Progenitor cell of endocrine pancreas (in vitro differentiated cells): ENCODE measurements at places on chromosomes 13 and 19. TPM values are rescaled to one million over a fixed set of nuclear protein-coding genes. Genes with fewer than 3 reads are reported as not detected.

The FCGBP gene
- 0.80 and 1.2 TPM in 2 replicates for total RNA-seq

The EHD2 gene
- total RNA-seq, result 0.41 and 0.64 TPM in 2 replicates

The C19orf67 gene
- 0.43 TPM in 1 of 2 replicates, not detected in the other for total RNA-seq

The SETDB2 gene
- total RNA-seq, result 11.5 and 12.1 TPM in 2 replicates

The ZNF575 gene
- 0.60 and 0.74 TPM in 2 replicates for total RNA-seq

The KLK10 gene
- not detected in 2 replicates for total RNA-seq

DNA sequence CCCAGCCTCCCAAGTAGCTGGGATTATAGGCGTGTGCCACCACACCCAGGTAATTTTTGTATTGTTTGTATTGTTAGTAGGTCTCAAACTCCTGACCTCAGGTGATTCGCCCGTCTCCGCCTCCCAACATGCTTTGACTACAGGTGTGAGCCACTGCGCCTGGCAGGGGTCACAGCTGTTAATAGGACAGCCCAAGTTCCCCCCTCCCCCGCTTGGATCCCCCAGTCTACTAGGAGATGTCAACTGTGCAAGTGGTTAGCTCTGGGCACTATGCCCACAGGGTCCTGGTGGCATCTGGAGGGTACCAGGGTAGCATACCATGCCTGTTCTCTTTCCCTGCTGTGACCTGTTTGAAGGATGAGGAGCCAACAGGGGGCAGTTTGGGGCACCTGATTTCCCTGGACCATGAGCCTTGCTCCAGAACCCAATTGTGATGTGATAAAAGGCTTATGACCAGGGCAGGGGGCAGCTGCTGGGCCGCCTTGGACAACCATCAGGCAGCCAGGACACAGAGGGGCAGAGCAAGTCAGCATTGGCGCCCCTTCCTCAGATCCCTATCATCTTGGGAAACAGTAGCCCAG, at the start of gene TSPAN16:
TSS of gene TSPAN16 (plus strand) at position 496 of the 581 bp plus-strand sequence. CDS start 138 bp downstream, outside the sequence.
- no peak for DNase-seq

- no peak for DNase-seq
Observed at GRCh38 chr13:50932091-50932490, 22.5 kb downstream of the RNASEH2B start.

GRCh38 chr13:99386911-99387788, 80.0 kb upstream of the GPR183 start:
- DNase-seq, result peak; percentile 24

DNA sequence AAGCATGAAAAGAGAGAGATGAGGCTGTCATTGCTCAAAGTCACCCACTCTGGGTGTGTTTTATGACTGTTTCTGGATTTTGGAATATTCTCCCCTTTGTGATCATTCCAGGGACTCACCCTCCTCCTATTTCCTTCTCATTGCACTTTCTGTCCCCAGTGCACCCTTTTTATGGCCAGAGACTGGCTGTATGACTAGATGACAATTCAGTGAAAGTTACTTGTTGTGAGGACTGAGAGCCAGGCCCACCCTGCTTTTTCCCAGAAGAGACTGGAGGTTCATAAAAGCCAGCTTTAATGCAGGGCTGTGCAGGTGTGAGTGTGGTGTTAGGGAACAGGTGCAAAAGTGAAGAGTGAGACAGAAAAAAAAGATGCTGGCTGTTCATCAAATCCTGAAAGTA, 17.3 kb downstream of the CEACAM7 start:
- DNase-seq, result no peak

DNA sequence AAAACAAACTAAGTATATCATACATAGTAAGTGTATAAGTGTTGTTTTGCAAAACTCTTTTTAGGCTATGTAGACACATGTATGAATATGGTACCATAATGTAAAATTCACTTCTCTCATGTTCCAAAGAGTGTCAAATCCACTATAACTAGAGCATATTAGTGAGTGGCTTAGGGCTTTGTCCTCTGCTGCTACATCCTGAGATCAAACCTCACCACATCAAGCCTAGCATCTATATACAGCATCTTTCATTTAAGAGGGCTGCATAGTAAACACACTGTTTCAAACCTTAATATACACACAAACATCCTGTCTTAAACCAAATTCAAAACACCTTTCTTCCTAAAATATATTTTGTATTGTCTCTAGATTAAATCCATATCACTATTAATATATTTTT, 38.7 kb downstream of the ELF1 start:
- no peak for DNase-seq

DNA sequence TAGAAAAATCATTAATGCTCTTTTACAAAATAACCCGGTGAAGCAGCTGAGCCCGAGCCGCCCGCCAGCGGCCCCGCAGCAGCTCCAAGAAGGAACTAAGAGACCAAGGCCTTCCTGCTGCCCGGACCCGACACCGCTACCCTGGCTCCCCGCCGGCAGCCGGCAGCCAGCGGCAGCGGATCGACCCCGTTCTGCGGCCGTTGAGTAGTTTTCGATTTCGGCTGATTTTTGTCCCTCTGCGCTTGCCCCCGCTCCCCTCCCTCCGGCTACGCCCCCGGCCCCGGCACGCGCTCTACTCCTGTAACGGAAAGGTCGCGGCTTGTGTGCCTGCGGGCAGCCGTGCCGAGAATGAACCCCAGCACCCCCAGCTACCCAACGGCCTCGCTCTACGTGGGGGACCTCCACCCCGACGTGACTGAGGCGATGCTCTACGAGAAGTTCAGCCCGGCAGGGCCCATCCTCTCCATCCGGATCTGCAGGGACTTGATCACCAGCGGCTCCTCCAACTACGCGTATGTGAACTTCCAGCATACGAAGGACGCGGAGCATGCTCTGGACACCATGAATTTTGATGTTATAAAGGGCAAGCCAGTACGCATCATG, at the start of gene PABPC3:
TSS of gene PABPC3 (plus strand) at position 286 of the 603 bp plus-strand sequence. CDS start at position 349, 63 bp downstream.
- DNase-seq, result no peak

DNA sequence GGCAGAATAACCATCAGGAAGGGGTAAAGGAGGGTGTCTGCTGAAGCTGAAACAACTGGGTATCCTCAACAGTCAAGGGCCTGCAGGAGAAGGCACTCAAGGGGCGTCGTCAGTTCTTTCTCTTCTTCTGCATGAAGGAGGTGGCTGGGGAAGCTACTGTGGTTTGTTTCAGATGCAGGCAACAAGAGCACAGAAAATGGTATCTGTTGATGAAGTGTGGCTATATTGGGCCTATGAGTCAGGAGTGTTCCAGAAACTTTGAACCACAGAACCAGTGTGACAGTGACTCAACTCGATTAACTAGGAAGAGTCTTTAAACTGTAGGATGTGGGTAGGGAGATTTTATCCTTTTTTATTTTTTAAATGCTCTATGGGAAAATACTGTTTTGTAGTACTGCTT, 686.3 kb downstream of the FGF9 start:
- no peak for DNase-seq

GRCh38 chr13:48879432-48879831, 96.3 kb upstream of the FNDC3A start:
- no peak for DNase-seq

GRCh38 chr19:2869618-2870017, 2.5 kb downstream of the ZNF556 start:
- DNase-seq, result no peak

DNA sequence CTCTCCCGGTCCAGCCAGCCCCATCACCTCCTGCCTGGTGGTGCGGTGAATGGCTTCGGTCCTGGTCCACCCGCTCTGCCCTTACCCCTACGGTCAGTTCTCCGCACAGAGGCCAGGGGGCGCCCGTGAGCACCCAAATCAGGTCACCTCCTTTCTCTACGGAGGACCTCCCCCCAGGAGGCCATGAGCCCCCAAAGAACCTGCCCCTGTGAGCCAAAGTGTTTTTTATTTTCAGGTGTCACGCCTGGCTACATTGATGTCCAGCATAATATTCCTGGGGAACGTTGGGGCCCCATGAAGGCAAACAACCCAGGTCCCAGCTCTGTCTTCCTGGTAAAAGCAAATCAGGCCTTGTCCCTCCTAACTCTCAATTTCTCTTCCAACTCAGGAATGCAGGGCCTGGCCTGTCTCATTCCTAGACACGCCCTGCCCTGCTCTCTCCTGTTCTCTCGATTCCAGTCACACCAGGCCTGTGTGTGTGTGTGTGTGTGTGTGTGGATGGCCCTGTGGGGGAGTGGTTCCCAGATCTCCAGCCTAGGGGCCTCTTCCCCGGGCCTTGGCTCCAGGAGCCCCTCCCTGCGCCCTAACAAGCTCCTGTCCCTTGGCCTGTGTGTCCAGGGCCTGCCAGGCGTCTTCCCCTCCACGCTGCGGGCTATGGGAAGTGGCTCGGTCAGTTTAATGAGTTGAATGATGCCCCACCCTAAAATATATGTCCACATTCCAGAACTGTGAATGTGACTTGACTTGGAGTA, 9.7 kb upstream of the GIPC1 start:
- peak; percentile 56 for DNase-seq

GRCh38 chr19:12703046-12703445, 6.6 kb upstream of the FBXW9 start:
- no peak for DNase-seq

GRCh38 chr13:114107686-114108081, 24.7 kb downstream of the RASA3 start:
- DNase-seq, result no peak

DNA sequence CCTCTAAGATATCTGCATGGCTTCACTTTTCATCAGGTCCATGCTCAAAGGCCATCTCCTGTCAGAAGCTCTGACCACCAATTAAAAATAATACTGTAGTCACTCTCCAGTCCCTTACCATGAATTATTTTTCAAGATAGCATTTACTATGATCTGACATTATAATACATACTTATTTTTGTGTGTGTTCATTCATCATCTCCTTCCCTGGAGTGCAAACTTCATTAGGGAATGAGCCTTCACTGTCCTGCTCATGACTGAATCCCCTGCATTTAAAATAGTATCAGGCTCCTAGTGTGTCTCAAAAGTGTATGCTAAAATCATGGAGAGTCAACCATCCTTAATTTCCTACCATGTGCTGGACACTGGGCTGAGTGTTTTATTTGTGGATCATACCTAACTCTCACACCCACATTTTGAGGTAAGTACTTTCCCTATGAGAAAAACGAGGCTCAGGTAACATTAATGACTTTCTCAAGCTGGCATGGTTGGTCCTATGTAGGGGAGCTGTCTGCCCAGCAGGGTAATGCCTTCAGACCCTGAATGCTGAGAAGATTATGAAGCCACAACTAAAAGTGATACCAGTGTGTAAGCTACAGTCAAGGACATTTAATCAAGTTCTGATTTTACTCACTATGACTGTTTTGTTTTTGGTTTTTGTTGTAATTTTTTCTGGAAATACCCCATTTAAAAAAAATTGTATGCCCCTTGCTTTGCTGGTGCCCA, 16.3 kb downstream of the PLA2G4C start:
- DNase-seq, result no peak

GRCh38 chr13:89740994-89741685, 1606.3 kb upstream of the MIR17HG start:
- DNase-seq, result no peak

GRCh38 chr13:102626928-102627327, 30.1 kb downstream of the TPP2 start:
- DNase-seq, result no peak

DNA sequence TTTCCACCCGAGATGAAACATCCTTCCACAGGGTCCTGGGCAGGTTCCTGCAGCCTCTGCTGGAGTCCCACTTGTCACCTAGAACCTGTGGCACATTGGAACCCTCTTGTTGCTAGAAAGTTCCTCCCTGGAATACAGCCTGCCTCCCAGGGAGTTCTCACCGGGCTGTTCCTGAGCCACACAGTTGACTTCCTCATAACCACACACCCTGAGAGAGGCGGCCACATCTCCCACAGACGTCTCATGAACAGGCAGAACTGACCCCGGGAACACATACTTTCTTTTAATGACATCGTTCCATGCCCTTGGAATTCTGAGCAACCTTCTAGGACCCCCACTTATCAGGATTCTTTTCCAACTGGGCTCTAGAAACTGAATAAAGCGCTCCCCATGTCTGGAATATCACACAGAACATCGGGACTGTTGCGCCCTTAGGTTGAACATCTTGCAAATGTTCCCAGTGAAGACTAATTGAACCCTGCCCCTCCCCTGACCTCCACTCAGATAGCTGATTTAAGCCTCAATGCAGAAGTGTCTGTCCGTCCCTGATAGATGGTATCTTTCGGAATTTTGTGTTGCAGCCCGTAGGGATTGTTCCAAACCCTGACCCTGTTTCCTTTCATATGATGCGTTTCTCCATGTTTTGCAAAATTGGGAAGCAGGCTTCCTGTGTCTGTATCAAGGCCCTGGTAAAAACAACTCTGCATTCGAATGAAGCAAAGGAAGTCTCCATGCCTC, 91.1 kb downstream of the RAB20 start:
- DNase-seq, result no peak

DNA sequence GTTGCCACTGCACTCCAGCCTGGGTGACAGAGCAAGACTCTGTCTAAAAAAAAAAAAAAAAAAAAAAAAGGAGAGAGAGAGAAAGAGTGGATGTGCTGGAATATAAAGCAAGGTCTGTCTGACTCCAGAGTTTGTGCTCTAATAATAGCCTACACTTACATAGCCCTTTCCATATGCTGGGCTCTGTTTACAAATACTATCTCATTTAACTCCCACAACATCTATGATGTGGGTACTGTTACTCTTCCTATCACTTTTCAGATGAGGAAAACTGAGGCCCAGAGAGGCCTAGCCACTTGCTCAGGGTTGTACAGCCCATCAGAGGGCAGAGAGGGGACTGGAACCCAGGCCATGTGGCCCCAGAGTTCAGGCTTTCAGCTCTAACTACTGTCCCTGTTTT, 15.9 kb upstream of the PAK4 start:
- no peak for DNase-seq

DNA sequence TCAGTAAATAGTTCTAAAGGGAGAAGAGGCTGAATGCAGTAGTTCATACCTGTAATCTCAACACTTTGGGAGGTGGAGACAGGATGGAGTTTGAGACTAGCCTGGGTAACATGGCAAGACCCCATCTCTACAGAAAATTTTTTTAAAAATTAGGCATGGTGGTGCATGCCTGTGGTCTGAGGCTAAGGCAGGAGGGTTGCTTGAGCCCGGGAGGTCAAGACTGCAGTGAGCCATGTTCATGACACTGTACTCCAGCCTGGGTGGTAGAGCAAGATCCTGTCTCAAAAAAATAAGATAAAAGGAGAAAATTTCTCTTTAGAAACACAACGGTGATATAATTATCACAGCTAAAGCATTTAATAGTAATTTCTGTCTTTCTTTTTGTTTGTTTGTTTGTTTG, 57.1 kb downstream of the SIPA1L3 start:
- DNase-seq, result no peak

GRCh38 chr19:15779756-15780476, 7.5 kb upstream of the OR10H5 start:
- DNase-seq, result no peak
